ENCODE measurements at places on chromosomes 6 and 20.

- peak; percentile 20 for DNase-seq
Measured at GRCh38 chr6:46756469-46757213, 9.9 kb downstream of the ANKRD66 start.

DNA sequence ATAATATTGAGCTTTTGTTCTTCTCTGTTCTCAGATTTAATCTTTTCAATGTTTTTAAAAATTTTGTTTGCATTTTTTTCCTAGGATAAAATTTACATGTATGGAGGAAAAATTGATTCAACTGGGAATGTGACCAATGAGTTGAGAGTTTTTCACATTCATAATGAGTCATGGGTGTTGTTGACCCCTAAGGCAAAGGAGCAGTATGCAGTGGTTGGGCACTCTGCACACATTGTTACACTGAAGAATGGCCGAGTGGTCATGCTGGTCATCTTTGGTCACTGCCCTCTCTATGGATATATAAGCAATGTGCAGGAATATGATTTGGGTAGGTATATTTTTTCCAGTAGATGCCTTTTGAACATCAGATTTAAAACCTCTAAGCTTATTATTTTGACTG is 89.8 kb downstream of the ATRN start:
- DNase-seq: no peak

GRCh38 chr6:131823276-131823902 is 15.6 kb downstream of the ENPP1 start:
- peak; percentile 66 for DNase-seq

DNA sequence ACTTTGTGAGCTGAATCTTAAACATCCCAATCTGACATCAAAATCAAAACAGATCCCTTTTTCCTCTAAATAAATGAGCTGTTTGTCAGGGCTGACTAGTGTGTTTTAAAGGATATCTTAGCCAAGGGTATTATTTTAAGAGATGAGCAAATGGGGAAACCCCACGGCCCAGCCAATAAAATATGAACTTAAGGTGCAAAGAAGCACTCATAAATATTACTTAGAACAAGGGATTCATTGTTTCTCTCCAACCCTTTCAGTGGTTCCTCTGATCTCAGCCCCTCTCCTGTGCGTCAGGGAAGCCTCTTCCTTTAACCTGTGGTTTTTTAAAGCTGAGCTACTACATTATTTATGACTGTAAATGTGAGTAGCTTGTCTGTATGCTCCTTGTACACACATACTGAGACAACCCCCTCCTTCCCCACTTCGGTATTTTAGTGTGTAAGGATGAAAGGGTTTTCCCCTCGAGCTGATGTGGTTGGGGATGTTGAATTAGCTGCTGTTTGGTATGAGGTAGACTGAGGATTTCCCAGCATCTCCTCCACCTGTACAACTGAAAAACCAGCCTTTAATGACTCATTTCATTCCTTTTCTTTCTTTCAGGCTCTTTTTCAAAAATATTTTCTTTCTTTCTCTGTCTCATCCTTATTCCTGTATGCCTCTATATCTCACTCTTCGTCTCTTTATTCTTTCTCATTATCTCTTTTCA is 6.5 kb downstream of the BMP5 start:
- DNase-seq: no peak

DNA sequence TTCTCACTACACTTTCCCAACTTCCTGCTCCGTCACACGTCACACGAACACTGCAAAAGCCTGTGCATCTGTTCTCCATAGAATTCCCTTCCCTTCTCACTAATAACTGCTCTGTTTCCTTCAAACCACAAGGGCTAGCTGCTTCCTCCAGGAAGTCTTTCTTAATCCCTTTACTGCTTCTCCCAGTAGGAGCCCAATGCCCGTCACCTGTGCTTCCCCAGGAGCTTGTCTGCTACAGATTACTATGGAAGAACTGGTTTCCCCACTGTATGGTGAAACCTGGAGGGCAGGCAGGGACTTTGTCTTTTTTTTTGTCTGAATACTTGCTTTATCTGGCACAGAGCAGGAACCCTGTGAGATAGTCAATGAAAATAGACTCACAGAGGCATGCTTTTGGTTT is 444.7 kb upstream of the MAP3K7 start:
- no peak for DNase-seq

- no peak for DNase-seq
Measured at GRCh38 chr20:19538556-19538955, 219.5 kb upstream of the RIN2 start.

DNA sequence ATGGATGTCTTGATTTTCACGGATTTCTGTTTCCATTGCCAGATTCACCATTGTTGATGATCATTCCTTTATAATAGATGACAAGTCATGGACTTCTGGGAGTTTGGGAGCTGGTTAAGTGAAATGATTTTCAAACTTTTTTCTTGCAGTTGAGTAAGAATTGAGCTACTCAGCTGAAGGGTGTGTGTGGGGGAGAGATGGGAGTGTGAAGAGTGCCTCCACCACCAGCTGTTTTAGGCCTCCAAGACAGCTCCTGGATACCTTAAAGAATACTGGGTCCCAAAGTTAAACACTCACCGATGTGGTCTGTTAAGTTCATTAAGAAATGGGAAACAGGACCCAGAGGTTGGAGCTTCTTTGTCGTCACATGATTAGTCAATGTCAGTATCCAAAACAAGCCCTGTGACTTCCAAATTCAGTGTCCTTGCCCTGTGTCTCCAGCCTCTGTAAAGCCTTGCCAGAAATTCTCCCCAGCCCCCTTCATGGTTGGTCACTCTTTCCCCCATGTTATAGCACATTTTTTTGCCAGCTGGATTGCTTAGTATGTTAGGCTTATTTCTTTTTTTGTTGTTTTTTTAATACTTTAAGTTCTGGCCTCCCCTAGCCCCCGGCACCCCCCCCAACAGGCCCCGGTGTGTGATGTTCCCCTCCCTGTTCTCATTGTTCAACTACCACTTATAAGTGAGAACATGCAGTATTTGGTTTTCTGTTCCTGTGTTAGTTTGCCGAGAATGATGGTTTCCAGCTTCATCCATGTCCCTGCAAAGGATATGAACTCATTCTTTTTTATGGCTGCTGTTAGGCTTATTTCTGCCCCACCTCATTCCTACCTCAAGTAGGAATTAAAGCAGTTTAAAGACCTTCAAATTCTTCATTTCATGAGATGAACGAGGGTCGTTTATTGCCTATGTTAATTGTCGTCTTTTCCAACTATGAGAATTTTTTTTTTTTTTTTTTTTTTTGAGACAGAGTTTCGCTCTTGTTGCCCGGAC is 26.9 kb downstream of the BICRAL start:
- no peak for DNase-seq

GRCh38 chr6:22699151-22699550 is 129.8 kb downstream of the HDGFL1 start:
- DNase-seq: no peak

GRCh38 chr6:110180228-110181008 is at the start of gene CDC40:
TSS of gene CDC40 (plus strand) at chr6:110180427. CDS start at chr6:110180445, 18 bp downstream.
- peak; percentile 84 for DNase-seq

DNA sequence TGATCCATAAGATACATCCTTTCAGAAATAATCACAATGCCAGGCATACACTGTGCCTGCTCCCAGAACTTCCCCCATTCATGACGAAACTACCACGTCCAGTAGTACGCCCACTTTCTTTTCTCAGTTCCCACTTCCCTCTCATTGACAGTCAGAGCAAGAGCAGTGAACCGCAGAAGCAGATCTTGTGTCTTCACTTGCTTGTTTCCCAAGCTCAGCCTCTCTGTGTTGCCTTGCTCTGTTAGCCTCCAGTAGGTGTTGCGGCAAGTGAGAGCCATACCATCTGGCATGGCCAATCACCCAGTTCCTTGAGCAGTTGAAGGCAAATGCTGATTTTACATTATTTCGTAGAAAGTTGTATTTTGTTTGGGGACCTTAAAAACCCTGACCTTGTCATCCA is 11.7 kb downstream of the UST start:
- no peak for DNase-seq

DNA sequence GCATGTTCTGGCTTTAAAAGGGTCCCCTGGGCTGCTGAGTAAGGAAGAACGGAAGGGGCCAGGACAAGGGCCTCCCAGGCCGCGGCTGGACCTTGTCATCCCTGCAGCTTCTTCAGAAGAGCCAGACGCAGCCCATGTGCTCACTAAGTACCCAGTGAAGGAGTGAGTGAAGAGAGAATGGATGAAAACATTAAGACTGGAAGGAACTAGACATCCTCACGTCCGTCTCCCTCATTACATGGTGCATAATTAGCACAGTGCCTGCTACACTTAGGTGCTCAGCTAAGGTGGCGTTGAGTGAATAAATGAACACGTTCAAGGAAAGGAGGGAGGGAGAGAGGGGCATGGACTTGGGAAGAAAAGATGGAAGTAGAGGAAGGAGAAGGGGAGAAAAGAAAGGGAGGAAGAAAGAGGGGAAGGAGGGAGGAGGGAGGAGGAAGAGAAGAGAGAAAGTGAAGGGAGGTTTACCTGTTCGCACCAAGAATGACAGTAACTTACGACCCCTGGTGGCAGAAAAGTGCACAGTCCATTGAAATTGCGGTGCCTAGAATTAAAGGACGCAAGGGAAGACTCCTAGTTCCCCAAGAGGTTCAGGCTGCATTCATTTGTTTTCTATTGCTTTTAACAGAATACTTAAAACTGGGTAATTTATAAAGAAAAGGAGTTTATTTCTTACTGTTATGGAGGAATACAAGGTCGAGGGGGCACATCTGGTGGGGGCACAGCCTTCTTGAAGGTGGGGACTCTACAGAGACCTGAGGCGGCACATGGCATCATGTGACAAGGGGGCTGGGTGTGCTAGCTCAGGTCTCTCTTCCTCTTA is 8.0 kb downstream of the TP53RK start:
- peak; percentile 61 for DNase-seq

GRCh38 chr20:22574545-22575086 is 9.8 kb downstream of the FOXA2 start:
- DNase-seq: no peak

- DNase-seq: peak; percentile 84
Measured at GRCh38 chr6:132400883-132401617, at the start of gene MOXD1. TSS of gene MOXD1 (minus strand) at chr6:132401475. CDS start at chr6:132401426, 49 bp downstream.

DNA sequence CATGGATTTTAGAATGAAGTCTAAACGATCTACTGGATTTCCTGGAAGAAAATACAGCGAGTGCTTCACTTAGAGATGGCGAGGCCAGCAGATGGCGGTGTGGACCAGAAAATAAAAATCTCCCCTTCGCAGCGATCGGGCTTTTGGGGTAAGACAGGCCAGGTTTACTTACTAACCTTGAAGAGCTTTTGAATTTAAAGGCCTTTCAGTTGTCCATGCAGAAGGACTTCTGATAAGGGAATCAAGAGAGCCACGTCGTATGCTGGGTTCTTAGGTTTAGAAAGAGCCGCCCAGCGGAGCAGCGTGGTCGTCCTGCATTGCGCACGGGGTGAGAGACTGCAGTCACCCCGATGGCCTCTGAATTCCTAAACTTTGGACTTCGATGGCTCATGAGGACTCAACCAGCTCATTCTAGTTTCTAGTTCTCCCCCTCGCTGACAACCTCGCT is 125.2 kb upstream of the RALGAPA2 start:
- peak; percentile 65 for DNase-seq

DNA sequence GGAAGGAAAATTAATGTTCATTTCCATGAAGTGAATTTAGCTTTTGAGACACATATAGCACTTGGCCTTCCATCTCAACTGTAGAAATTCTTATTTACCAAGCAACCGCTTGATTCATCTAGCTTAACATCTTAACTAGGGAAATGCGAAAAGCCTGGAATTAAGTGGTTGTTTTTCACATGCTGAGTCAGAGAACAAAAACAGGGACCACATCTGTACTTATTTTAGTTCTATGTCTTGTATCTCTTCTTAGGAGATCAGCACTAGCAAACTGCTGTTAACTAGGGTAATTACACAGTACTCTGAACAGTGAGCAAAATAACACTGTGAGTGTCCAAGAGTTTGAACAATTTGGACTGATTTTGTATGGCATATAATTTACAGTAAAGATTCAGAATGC is 590.9 kb upstream of the NRSN1 start:
- peak; percentile 45 for DNase-seq

GRCh38 chr20:55283889-55284288 is 721.4 kb downstream of the CBLN4 start:
- no peak for DNase-seq

DNA sequence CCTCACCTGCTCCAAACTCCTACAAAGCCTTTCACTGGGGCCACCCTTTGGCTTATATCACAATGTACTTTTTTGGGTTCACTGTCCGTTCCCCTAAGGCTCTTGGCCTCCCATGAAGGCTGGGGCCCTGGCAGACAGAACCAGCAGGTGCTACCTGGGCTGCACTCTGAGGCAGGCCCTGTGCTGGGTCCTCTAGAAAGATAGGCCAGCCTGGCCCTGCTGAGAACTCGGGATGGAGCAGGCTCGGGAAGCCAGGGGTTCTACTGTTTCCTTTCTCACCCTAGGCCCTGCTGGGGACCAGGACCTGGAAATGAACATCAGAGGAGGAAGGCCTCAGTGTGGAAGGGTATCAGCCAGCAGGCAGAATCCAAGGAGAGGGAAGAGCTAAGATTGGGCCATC is 79.5 kb downstream of the MRPL14 start:
- no peak for DNase-seq

GRCh38 chr20:1822564-1823449 is 72.4 kb upstream of the SIRPA start:
- DNase-seq: no peak

- DNase-seq: no peak
Measured at GRCh38 chr6:91366781-91367180, 779.9 kb upstream of the MAP3K7 start.

- DNase-seq: peak; percentile 78
Measured at GRCh38 chr6:71851214-71851613, 35.1 kb upstream of the RIMS1 start.

DNA sequence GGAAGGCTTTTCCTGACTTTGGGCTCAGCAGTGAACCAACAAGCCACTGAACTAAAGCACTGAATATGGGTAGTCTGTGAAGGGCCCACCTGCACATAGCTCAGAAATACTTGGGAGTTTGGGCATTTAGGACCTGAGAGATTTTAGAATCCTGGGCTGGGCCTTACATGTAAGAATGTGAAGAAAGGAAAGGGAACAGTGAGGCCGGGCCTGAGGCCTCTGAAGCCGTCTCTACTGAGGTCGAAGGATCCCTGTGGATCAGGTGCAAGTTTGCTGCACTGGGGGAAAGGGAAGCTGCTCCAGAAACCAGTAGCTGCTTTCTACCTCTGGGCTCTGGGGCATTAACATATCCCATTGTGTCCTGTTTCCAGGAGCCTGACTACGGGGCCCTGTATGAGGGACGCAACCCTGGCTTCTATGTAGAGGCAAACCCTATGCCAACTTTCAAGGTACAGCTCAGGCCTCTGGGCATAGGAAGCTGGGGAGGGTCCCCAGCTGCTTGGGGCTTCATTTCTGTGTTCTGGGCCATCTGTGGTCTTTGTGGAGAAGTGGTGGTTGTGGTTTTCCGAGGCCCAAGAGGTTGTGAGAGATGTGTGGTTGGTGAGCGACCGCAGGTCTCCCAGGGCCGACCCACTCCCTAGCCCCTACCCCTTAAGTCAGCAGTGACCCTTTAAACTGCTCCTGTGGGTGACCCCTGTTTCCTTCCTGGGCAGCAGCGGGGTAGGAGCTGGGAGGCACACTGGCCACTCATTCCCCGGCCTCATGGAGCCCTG is 30.3 kb downstream of the PLCG1 start:
- no peak for DNase-seq

- DNase-seq: no peak
Measured at GRCh38 chr6:37243816-37244370, 13.7 kb upstream of the TBC1D22B start.
